Activated T-helper 1 cell treated with anti-CD3 and anti-CD28 coated beads, Interleukin-12 subunit alpha, Interleukin-12 subunit beta, Interleukin-2, Interleukin-4 antibody, amounts not matched to agents 30 ng/mL and 10 ng/mL and 1 ng/mL, durations not matched to agents 14 hours and 24 hours and 36 hours (primary cell): ENCODE measurements at places on chromosomes 16 and 17. TPM values are rescaled to one million over a fixed set of nuclear protein-coding genes. Genes with fewer than 3 reads are reported as not detected.

DNA sequence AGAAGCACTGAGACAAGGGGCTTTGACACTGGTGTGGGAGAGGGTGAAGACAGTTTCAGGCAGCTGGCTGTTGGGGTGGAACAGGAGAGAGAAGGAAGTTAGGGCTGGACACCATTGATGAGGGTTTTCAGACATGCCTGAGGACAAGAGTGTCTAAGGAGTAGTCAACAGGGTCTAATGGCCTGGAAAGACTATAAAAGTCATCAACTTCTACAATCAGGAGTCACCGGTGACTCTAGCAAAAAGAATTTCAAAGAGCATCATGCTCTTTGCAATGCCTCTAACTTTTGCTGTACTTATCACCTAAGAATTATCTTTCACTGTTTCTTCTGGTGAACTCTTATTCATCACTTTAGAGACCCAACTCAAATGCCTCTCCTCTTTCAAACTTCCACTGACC lies 213.9 kb downstream of the C16orf78 start:
- no peak for DNase-seq

GDPD3 gene
- 4.3 and 6.3 TPM in 2 replicates for total RNA-seq

GRCh38 chr16:54165912-54166865 lies 120.4 kb downstream of the IRX3 start:
- DNase-seq: no peak

DNA sequence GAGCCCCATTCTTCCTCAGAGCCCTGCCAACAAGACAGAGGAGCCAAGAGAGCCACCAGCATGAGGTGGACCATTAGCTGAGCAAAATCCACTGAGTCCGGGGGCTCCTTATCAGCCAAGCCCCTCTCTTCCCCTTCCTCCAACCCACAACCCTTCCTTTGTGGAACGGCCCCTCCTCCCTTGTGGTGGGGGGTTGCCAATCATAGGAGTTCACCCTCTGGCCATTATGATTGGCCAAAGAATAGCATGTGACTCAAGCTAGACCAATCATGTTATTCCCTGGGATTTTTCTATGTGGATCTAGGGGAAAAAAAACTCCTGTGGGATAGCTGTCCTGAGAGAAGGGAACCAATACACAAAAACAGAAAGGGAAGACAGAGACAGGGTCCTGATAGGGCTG lies 120.5 kb downstream of the C16orf95 start:
- DNase-seq: no peak

C16orf74 gene
- total RNA-seq: 0.17 TPM in 1 of 2 replicates, not detected in the other

DNA sequence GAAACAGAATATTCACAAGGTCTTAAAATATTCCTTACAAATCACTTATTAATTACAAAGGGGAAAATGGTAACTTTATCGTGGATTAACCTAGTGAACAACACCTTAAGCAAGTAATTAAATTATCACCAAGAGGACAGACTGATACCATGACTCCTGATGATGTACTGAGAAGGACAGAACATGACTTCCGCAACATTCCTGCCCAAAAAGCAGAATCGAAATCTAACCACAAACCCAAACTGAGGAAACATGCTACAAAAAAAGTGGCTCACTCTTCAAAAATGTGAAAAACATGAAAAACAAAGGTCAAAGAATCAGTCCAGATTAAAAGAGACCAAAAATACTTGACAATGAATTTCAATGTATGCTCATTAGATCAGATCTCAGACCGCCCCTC lies 151.5 kb downstream of the AATF start:
- DNase-seq: no peak

- DNase-seq: no peak
Observed at GRCh38 chr16:53937161-53937880, 233.4 kb downstream of the FTO start.

DNA sequence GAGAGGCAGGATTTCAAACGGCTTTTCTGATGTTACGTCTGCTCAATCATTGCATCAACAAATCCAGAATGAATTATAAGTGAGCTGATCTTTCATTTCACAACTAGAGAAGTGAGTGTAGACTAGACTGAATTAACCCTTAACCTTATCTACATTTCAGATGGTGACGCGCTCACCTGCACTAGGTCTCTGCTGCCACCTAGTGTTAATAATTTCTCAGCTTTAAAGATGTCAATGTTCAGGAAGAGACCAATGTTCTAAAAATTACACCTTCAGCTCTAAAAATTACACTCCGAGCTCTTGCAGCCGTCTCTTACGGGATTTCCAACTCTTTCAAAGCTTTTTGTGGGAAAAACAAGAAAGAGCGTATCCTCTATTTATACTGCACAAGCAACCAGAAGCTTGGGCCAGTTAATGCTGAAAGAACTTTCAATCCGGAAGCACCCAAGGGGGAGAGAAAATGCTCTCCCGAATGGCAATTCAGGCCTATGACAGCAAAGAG lies 88.2 kb upstream of the FA2H start:
- DNase-seq: no peak

NCOR1 gene
- total RNA-seq: 123 and 131 TPM in 2 replicates

DNA sequence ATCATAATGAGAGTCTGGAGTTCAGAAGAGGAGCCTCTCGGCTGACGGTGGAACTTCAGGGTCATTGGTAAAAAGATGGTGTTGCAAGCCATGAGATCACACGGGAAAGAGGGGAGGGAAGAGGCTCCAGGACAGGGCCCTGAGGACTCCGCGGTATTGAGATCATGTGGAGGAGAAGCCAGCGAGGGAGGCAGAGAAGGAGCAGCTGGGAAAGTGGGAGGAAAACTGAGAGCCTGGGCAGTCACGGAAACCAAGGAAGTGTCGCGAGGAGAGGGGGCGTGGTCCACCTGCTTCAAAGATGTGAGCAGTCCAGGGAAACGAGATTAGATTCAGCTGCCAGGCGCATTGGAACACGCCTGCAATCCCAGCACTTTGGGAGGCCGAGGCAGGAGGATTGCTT lies 27.7 kb upstream of the SBK1 start:
- DNase-seq: no peak

DNA sequence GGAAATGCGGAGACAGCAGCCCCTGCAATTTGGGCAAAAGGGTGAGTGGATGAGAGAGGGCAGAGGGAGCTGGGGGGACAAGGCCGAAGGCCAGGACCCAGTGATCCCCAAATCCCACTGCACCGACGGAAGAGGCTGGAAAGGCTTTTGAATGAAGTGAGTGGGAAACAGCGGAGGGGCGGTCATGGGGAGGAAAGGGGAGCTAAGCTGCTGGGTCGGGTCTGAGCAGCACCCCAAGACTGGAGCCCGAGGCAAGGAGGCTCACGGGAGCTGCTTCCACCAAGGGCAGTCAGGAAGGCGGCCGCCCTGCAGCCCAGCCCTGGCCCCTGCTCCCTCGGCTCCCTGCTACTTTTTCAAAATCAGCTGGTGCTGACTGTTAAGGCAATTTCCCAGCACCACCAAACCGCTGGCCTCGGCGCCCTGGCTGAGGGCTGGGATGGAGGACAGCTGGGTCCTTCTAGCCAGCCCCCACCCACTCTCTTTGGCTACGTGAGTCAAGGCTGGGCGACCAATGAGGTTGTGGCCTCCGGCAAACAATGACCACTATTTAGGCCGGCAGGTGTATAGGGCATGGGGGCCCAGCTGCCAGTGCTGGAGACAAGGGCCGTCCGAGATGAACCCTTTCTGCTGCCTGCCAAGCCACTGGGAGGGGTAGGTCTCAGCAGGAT lies 507 bp downstream of the SERPINF1 start:
- DNase-seq: no peak

- no peak for DNase-seq
Observed at GRCh38 chr16:73610605-73611156, 562.8 kb upstream of the ZFHX3 start.

GCGR gene
- total RNA-seq: not detected in 2 replicates

- no peak for DNase-seq
Observed at GRCh38 chr16:56972403-56973293, 10.9 kb downstream of the CETP start.

DPEP2 gene
- 2.4 and 2.6 TPM in 2 replicates for total RNA-seq

DNA sequence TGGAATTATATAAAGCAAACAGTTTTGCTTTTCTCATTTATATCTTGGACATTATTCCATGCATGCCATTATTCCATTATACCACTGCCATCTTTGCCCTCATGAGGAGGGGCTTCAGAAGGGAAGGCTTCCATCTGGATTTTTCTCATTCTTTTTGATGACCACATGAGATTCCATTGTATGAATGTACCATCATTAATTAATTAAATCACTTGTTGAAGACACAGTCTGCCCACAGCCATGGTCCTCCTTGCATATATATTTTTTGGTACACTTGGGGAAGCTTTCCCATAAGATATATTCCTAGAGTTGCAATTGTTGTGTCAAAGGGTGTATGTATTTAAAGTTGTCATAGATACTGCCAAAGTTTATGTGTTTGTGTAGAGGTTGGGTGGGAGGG lies 7.1 kb downstream of the ARL4D start:
- no peak for DNase-seq

CTDNEP1 gene
- total RNA-seq: 191 and 193 TPM in 2 replicates

DNA sequence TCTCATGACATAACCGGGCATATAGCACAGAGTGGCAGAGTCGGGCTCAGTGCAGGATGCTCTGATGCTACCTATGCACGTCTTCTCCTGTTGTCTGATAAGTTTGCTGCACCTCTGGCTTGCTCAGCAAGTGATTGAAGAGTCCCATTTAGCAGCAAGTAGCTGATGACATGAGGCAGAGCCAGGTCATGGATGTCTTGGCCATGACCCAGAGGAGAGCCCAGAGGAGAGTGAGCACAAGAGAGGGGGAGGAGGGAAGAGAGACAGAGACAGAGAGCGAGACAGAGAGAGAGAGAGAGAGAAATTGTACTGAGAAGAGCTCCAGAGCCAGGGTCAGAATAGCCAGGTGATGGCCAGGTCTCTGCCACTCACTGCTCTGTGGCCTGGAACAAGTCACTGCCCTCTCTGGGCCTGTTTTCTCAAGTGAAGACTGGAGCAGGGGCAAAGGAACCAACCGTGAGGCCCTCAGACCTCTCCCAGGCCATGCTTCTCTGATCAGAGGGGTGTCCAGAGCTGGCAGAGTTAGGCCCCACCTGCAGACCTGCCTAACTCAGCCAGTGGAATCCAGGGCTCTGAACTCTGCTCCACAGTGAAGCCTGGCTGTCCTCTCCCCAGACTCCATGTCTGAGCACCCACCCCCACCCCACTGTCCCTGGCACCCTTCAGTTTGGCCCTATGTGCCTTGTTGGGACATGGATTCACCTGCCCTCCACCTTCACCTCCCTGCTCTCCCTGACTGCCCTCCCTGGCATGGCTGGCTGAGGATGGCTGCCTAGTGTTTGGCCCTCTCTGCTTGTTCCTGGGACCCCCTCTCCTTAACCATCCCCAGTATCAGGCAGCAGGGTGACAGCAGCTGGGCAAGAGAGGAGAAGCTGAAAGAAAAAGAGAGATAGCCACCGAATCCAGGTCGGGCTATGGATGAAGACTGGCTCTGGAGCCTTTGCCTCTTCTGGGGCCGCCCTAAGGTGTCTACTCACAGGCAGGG lies 4.3 kb upstream of the KRT35 start:
- no peak for DNase-seq

DNA sequence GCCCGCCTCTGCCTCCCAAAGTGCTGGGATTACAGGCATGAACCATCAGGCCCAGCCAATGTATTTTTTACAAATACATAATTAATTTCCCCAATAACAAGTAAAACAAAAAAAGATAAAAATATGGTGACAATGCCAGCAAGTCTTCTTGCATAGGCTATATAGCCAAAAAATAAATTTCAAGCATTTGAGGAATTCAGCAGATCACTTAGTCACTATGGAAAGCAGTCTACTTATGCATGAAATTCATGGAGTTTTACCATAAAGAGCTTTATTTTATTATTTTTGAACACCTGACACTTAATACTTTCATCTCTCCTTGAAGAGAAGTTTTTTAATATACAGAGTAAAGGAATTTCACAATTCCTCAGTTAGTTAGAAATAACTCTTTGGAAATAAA lies 56.4 kb downstream of the BRIP1 start:
- DNase-seq: no peak

GRCh38 chr17:74584292-74585060 lies 7.6 kb downstream of the CD300LD start:
- no peak for DNase-seq
